ENCODE measurements at places on chromosomes 3 and 15.

DNA sequence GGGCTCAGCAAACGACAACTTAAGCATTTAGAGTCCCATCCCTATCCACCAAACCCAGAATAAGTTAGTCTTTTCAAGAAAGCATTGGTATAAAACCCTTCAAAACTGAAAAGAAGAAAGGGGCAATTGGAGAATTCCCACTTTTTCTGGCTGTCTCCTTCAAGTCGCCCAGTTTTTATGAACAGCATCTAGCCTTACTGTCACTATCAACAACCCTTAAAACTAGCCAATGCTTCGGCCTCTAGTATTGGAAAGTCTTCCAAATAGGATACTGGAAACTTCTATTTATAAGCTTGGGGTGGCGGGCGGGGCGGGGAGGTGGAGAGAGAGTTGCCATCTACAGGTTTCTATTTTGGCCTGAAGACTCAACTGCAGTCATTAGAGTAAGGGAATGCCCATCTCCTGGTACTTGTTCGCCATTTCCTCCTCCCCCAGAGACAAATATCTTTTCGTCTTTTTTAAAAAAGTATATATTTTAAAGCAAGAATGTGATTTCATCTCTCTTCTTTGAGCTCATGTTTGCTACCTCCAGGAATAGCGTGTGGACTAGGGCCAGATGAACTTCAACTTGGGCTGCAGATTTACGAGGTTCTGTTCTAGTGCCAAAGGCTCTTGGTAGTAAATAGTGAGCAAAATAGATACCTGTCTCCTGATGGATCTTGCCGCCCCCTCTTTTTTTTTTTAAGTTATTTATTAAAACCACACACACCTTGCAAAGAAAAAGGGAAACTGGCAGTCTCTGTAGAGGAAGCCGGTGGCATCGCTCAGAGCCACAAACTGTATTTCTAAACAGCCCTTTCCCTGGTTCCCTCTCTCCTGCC, 2.7 kb downstream of the BCL6 start:
- DNase-seq: no peak

- no peak for DNase-seq
These were observed 398.8 kb downstream of the MECOM start for GRCh38 chr3:169264711-169265110.

- DNase-seq: no peak
These were observed 31.8 kb upstream of the SFMBT1 start for GRCh38 chr3:53077476-53078220.

DNA sequence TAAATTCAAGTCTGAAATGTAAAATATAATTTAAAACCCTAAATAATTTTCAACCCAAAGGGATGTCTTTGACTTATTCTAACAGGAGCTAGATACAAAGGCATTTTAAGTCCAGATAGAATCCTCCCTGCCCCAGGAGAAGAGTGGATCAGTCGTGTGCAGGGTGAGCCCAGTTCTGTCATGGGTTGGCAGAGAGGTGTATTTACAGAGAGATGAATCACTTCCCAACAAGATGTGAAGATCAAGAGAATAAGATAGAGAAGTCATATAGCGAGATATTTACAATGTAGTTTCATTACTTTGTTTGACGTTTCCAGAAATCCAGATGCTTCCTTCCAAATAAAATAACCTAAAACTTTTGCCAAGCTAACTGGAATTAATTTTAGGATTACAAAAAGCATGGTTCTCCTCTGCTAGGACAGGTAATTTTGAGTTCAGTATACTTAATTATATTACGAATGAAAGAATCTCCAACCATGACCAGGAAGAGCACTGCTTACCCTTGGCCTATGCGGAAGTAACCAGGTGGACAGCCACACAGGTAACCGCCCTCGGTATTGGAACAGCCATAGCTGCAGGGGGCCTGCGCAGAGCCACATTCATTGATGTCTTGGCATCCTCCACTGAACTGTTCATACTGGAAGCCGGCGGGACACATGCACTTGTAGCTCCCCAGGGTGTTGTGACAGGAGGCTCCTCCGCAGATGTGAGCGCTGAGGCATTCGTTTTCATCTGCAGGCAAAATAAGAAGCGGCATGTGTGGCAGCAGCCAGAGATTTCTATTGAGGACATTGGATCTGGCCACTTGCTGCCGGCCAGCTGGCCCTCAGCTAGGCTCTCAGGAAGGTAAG, 84.0 kb downstream of the DUT start:
- DNase-seq: no peak

Data from activated CD4-positive, alpha-beta T cell treated with anti-CD3 and anti-CD28 coated beads, Interleukin-2, amount 50 U/mL, for 24 hours (primary cell).